ENCODE measurements at places on chromosomes 6 and 20. TPM values are rescaled to one million over a fixed set of nuclear protein-coding genes. Genes with fewer than 3 reads are reported as not detected.

RSPH3 gene
- 10.2 TPM for total RNA-seq

TBC1D20 gene
- total RNA-seq = 44.8 TPM

PNPLA1 gene
- not detected for total RNA-seq

ECT2L gene
- not detected for total RNA-seq

PSORS1C2 gene
- total RNA-seq = not detected

DTD1 gene
- total RNA-seq = 40.5 TPM

CGA gene
- 2.0 TPM for total RNA-seq

LY86 gene
- not detected for total RNA-seq

PRND gene
- total RNA-seq = not detected

DNA sequence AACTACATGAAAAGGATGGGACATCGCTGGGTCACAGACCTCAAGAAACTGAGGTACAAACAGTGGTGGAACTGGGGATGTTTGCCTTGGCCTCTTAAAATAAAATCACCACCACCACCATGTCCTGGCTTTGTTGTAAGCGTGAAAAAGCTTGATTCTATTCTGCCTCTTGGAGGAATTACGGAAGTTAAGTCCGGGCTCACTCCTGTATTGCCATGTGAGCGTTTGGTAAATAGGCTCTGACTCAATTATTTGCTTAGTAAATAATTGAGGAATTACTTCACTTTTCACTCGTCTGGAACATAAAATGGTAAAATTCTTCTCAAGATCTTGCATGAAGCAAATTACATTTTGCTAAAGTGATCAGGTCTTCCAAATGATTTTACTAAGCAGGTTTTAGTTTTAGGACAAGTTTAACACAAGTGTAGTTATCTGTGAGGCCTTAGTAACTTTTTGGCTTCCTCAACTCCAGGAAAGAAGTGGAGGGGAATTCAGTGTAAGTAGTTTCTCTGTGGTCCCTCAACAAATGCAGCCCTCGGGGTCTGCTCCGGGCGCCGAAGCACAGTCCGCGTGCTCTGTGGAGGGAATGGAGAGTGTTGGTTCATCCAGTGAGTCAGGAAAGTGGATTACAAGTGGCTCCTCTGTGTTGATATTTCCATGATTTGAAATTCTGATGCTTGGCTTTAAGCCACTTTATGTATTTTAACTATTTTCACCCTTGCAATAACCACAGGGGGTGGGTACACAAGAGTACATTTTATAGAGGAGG, 23.8 kb downstream of the IYD start:
- DNase-seq = no peak

DNA sequence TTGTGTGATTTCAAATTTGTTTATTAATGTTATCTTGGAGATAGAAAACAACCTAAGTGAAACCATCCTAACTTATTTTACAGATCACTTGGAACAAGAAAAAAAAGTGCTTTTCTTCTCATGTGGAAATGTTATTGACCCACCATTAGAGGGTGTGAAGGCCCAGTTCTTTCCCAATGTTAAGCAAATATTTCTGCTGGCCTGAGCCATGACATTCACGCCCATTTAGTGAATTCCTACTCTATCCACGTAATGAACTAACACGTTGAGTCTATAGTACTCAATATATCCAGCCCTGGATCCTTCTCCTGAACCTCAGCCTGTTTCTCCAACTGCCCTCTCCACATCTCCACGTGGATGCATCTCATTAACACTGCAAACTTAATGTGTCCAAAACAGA, 180.6 kb upstream of the ZFP64 start:
- DNase-seq = no peak

- no peak for DNase-seq
Measured at GRCh38 chr6:135229996-135230395, 48.9 kb downstream of the MYB start.

DNA sequence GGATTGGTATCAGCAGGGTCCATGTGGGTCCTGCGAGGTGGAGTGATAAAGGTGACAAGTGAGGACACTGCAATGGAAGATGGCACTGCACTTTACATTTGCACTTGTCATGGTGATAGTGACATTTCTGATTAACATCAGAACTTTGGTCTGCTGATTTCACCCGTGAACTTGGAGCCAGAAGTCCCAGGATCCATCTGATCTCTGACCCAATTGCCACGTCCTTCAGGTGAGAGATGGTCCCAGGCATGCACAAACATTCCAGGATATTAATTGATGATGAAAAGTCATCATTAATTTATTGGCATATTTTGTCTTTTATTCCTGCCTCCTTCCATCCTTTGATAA, 9.8 kb upstream of the GHRH start:
- DNase-seq = no peak

DNA sequence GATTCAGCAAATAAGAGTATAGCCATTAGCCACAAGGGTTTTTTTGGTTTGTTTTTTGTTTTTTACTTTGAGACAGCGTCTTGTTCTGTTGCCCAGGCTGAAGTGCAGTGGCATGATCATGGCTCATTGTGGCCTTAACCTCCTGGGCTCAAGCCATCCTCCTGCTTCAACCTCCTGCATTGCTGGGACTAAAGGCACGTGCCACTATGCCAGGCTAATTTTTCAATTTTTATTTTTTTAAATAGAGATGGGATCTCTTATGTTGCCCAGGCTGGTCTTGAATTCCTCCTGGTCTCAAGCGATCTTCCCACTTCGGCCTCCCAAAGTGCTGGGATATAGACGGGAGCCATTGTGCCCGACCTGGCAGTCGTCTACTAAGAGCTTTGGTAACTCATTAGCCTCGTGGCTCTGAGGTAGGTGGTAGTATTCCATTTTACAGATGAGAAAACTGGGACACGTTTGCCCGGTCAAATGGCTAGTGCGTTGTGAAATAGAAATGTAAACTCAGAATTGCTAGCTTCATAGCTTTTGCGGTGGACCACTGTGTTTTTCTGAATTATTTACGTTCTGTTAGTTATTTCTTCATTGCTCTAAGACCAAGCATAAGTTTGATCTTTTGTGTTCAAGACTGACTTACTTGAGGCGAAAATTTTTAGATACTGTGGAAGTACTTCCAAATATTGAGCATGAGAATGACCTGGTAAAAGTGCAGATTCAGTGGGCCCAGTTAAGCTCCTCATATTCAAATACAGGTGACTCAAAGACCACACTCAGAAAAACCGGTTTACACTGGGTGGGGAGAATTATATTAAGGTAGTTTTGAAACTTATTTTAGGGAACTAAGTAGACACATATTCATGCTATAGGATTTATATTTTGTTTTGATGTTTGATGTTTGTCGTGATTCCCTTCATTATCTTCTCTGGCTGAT, 2.1 kb downstream of the PANK2 start:
- DNase-seq = no peak

DNA sequence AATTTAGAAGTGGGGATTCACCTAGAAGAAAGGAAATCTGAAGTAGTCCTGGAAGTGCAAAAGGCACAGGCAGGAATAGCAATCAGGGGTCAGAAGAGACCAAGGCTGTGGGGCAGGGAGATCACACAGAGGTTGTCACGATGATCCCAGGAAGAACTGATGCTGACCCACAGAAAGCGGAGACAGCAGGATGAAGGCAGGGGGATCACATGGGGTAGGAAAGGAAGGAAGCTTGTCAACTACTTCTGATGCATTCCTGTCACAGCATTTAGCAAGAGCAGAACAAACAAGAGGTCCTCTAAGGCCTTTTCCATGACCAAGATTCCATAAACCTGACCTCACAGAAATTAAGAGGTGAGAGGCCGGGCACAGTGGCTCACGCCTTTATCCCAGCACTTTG, 79.1 kb downstream of the SLC23A2 start:
- no peak for DNase-seq

DNA sequence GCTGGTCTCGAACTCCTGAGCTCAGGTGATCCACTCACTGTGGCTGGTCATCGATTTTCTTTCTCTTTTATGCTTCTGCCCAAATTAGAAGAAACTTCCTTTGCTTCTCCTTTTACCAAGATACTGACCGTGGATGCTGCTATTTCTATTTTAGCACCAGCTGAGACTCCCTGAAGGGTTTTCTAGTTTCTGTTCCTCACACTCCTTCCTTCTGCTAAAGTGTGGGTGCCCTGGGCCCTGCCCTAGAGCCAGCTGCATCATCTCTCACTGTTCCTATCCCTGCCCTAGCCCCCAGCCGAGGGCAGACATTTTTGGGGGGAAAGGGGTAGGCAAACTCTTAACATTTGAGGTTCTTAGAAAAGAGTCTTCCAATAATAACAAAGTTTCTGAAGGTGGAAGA, 6.3 kb downstream of the SMOC2 start:
- no peak for DNase-seq

GRCh38 chr6:137904822-137905617, 38.0 kb downstream of the TNFAIP3 start:
- peak; percentile 30 for DNase-seq

DNA sequence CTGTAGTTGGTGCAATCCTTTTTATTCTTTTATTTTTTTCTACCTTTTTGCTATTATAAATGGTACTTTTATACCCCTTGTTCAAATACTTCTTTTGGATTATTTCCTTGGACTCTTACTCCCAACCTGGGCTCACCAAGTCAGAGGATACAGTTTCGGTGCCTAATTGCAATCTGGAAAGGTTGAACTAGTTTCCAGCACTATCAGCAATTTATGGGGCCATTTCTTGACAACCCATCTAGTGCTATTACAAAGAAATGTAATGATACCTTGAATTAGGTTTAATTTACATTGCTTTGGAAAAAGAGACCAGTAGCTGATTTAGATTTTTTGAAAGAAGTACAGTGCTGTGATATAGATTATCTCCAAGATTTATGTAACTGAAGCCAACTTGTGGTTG, 5.2 kb downstream of the PTPRA start:
- DNase-seq = no peak

DNA sequence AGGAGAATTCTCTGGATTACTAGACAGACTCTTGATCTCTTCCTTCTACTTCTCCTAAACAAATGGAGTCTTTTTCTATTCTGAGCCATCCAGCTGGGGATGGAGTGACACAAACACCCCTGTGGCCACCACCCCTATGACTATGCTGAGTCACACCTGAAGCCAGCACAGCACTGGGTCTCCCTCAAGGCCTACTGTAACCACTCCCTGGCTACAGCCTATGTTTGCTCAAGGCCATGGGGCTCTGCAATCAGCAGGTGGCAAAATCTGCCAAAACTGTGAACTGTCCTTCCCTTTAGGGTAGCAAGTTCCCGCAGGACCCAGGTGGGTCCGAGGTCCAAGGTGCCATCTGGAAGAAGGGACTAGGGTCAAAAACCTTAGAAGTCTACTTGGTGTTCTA, 132.3 kb downstream of the TINAG start:
- DNase-seq = no peak

GRCh38 chr20:34709831-34710567, 5.9 kb downstream of the TP53INP2 start:
- peak; percentile 47 for DNase-seq

- DNase-seq = no peak
Measured at GRCh38 chr6:161882196-161882765, 608.4 kb upstream of the AGPAT4 start.

GRCh38 chr20:53141201-53142050, 169.3 kb downstream of the TSHZ2 start:
- DNase-seq = peak; percentile 46

- DNase-seq = no peak
Measured at GRCh38 chr20:47359530-47360296, 3.2 kb upstream of the ZMYND8 start.

DNA sequence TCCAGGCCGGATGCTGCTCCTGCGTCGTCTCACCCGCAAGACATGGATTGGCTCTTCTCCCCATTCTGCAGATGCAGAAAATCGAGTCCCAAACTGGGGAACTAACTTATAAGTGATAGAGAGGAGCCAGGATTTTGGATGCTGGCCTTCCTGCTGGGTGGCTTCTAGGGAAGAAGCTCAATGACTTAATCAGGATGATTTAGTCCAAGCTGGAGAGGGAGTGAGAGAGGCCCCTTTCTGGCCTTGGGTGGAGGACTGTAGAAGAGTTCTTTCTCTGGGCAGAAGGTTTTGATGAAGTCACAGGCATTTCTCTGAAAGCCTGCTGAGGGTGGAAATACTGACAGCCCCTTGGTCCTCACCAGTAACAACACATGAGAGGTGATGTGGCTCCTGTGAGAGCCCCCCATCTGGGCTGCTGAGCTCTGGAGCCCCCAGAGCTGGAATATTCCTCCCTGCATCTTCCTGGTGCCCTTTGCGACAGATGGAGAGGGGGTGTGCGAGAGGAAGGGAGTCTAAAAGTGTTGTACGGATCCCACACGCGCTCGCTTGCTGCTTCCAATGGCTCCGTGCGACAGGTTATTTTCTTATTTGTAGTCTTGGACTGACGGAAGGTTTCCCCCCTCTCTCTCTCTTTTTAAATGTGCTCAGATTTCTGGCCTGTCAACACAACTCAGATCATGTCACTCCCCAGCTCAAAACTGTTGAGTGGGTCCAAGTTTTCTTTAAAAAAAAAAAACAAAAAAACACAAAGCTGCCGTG, 3.5 kb downstream of the SIRPA start:
- no peak for DNase-seq

GRCh38 chr6:29633534-29633905, 537 bp upstream of the GABBR1 start:
- DNase-seq = peak; percentile 10

- DNase-seq = no peak
Measured at GRCh38 chr20:32391003-32391402, 32.9 kb downstream of the ASXL1 start.

DNA sequence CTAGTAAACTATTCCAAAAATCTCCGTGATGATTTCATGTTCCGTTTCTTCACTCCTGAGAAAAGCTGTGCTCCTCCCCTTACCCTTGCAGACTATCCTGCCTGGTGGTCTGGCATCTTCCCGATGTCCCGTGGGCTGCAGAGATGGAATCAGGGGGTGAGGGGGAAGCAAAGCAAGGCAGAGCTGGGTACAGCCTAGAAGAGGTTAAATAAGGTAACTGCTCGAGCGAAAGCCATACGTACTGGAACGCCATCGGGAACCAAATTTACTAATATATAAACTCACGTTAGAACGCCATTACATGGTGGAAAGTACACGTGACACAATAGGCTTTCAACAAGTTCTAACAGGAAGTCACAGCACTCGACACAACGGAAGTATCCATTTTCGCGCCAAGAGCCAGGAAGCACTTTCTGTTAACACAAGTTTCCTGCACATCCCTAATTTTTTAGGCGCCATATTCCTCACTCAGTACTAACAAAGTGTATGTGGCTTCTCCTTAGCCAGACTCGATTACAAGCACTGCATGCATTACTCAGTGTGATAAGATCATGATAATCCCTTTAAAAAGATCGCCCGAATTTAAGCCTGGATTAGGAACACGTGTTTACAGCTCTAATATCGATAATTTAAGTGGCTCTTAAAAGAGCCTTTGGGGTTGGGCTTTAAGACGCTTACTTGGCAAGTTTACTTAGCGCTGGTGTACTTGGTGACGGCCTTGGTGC, 101.6 kb upstream of the PRSS16 start:
- peak; percentile 91 for DNase-seq

- peak; percentile 86 for DNase-seq
Measured at GRCh38 chr6:23180504-23181293, 611.3 kb downstream of the HDGFL1 start.
